Cerebellum (tissue), 4 donors: ENCODE measurements at places on chromosomes 16 and 17.

GRCh38 chr16:85652431-85653221 is 36.1 kb downstream of the GINS2 start:
- peak; percentile 53 for DNase-seq

- DNase-seq = peak; percentile 79
These were observed 18.7 kb upstream of the ZNF689 start for GRCh38 chr16:30628628-30629540.

DNA sequence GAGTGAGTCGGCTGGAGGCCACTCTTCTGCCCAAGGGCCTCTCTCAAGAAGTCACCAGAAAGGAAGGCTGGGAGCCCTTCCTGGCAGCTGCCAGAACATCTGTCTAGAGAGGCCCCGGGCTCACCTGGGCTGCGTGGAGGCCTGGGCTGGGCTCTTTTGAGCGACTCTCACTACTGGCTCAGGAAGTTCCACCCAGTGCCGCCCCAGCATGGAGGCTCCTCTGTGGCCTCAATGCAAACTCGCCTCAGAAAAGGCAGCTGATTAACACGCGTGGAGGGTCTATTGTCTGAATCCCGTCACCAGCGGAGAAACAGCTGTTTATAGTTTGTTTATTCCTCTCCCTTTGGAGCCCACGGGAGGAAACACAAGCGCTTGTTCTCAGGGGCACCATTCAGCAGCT is 25.3 kb downstream of the XYLT1 start:
- DNase-seq = no peak

GRCh38 chr17:82098939-82099763 is 1.1 kb upstream of the FASN start:
- no peak for DNase-seq

DNA sequence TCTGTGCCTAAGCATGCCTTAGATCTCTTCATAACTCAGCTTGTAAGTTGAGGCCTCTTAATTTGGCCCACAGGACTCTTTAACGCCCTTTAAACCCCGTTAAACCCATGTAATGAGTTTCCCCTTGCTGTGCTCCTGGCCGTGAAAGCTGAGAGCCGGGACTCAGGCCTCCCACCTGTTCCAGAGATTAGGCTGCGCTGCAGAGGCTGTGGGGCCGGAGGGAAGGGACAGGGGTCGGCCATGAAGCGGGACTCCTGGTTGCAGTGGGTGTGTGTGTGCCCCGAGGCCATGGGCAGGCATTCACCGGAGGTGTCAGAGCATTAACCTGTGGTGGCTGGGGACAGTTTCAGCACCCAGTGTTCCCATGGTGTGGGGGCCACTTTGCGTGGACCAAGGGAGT is 150.8 kb upstream of the IRX3 start:
- no peak for DNase-seq

GRCh38 chr17:4818276-4818675 is 11.3 kb downstream of the PLD2 start:
- no peak for DNase-seq

GRCh38 chr17:27862840-27863239 is 30.3 kb downstream of the LYRM9 start:
- no peak for DNase-seq

DNA sequence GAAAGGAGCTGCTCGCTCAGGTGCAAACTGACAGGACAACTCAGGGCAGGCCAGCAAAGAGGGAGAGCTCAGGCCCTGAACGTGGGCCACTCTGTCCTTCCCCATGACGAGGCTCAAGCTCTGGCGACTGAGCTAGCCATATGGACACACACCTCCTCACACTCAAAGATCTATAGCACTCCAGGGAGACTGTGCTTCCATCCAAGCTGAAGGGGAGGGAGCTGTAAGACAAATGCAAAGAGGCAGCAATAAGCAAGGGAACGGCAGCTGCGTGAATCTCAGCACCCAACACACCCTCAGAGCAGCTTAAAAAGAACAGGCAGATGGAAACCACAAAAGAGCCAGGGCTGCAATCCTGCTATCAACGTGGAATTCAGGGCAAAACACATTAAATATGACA is 13.5 kb downstream of the NUDT16L1 start:
- DNase-seq = no peak

- DNase-seq = no peak
These were observed 55.4 kb downstream of the ABAT start for GRCh38 chr16:8729779-8730334.

GRCh38 chr16:75062135-75062975 is 54.2 kb downstream of the LDHD start:
- DNase-seq = no peak

- DNase-seq = peak; percentile 32
These were observed 340.3 kb upstream of the CDH5 start for GRCh38 chr16:66026211-66026610.

DNA sequence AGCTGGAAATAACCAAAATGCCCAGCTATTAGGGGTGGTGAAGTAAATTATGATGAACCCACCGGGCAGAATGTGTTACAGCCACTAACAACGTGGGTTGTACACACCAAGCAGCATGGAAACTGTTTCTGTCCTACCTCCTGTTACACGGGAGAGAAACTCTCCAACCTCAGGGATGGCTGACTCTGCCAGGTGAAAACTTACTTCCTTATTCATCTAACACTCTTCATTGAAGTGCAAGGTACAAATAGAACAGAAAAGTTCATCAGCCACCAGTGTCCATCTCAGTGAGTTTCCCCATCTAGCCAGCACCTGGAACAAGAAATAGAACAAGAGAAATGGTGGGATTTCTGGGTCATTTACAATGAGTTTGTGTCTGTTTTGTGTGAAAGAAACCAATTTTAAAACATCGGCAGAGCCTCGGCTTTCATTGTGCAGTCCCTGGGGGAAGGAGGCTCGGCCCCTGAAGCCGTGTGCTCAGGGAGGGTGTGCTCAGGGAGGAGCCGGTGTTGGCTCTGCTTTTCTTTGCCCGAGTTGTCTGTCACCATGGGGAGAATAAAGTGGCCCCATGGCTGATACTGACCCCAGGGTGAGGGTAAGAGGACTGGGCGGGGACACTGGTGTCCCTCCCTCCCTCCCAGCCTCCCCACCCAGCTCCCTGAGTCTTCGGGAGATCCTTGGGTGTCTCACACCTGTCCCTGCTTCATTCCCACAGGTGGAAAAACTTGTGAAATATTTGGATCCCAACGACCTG is 39.8 kb downstream of the RAB11FIP4 start:
- DNase-seq = no peak
